ENCODE measurements at places on chromosomes 5 and 9. TPM values are rescaled to one million over a fixed set of nuclear protein-coding genes. Genes with fewer than 3 reads are reported as not detected.

NTRK2 gene
- polyA plus RNA-seq = 1.6 TPM

LCN15 gene
- 0.09 TPM for polyA plus RNA-seq

ANKRD18B gene
- polyA plus RNA-seq = 0.42 TPM

- DNase-seq = no peak
Measured at GRCh38 chr5:129049126-129049799, 45.3 kb upstream of the ISOC1 start.

- DNase-seq = no peak
Measured at GRCh38 chr9:101005246-101005645, 23.3 kb upstream of the PLPPR1 start.

- no peak for DNase-seq
Measured at GRCh38 chr5:11684607-11685006, 219.6 kb downstream of the CTNND2 start.

- DNase-seq = no peak
Measured at GRCh38 chr9:37921168-37921510, 17.2 kb upstream of the SLC25A51 start.
